ENCODE measurements at places on chromosomes 13 and 19.

- DNase-seq: no peak
Observed at GRCh38 chr19:40286235-40286970, 1.3 kb upstream of the AKT2 start.

GRCh38 chr13:50448535-50448998 is 394.9 kb downstream of the DLEU7 start:
- DNase-seq: no peak

DNA sequence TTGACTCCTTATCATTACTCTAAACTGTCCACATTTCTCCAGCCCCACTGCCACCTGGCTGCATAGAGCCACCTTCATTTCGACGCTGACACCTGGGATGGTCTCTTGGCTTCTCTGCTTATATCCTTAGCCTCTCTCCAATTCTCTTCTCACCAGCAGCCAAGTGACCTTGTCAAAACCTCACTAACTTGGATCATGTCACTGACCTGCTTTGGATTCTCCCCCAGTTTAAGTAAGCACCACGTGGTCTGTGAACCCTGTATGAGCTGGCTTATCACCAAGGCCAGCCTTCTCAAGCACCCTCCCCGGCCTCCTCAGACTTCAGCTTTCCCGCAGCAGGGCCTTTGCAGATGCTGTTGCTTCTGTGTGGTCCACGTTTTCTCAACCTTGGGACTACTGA is 12.3 kb upstream of the GGACT start:
- DNase-seq: no peak

DNA sequence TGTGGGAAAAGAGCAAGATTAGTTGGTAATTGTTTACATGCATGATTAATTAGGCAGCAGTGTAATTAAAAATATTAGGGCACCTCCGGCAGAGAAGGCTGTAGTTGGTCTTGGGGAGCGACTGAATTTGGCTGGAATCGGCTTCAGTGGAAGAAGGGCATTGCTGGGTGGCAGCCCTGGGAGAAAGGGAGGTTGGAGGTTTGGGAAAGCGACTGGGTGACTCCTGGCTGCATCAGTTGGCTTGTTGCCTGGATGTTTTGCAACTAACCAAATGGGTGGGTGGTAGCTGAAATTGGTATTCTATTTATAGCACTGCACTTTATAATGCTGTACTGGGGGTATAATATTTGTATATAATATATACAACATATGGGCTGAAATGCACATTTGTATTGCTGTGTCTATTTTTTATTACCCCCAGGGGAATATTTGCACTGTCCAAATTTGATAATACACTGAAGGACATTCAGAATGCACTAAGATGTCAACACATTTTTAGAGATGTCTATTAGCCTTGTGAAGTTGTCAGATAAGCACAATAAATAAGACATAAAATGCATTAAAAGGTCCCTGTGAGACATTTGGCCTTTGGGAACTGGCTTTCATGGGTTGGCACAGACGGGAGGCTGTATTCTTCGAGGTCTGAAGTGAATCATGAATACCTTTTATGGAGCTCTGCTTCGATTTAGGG is 1.7 kb downstream of the B3GLCT start:
- no peak for DNase-seq

GRCh38 chr13:105643966-105644365 is 891.5 kb downstream of the EFNB2 start:
- DNase-seq: no peak

- no peak for DNase-seq
Observed at GRCh38 chr19:57212109-57212508, 18.7 kb upstream of the AURKC start.
